ENCODE measurements at places on chromosomes 2 and 18.

- no peak for DNase-seq
These were observed 60.8 kb downstream of the LIMS1 start for GRCh38 chr2:108594982-108595464.

DNA sequence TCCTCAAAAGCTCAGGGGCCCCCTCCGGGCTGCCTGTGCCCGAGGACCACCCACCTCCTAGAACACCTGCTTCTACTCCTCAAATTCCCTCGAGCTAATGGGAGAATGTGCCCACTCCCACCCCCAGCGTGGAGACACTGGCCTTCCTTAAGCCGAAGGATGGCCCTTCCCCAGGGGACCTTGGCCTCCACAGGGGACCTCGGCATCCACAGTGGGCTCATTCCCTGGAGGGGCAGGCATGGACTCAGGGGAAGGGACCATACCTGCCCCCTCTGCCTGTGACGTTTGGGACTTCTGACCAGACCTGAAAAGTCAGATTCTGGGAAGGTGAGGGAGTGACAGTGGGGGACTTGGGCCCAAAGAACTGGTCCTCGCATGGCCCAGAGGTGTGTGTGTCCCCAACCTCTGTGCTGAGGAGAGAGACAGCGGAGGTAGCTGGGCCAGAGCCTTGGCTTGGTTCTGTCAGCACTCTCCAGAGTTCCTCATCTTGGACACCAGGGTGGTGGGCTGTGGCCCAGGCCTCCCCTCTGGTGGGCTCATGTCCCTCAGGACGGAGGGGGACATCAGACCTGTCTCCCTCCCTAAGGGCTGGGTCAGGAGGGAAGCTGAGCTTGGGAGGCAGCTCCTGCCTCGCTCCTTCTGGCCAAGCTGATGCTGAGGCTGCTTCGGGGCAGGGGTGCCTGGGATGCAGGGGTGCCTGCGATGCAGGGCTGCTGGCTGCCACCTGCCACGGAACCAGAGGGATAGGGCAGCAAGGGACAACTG is 240.4 kb downstream of the HAUS1 start:
- DNase-seq, result no peak

GRCh38 chr2:15177103-15177502 is 384.0 kb downstream of the NBAS start:
- peak; percentile 62 for DNase-seq

GRCh38 chr2:68189991-68190784 is 32.5 kb downstream of the PNO1 start:
- DNase-seq, result no peak

GRCh38 chr2:26672112-26672817 is 20.3 kb upstream of the KCNK3 start:
- DNase-seq, result no peak

DNA sequence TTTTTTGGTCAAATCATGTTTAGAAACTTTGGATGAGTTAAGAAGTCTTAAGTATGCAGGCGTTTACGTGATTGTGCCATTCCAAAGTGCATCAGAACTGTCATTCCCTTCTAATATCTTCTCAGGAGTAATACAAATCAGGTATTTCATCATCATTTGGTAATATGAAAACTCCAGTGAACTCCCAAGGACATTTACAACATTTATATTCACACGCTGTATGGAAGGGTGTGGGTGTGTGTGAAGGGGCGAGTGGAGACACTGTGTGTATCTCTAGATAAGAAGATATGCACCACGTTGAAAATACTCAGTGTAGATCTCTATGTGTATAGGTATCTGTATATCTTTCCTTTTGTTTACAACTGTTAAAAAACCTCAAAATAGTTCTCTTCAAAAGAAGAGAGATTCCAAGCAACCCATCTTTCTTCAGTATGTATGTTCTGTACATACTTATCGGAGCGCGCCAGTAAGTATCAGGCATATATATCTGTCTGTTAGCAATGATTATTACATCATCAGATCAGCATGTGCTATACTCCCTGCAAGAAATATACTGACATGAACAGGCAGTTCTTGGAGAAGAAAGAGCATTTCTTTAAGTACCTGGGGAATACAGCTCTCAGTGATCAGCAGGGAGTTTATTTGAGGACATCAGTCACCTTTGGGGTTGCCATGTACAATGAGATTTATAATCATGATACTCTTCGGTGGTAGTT is 29.3 kb downstream of the COX7A2L start:
- DNase-seq, result no peak

GRCh38 chr2:109454765-109455394 is 158.9 kb downstream of the SEPTIN10 start:
- no peak for DNase-seq

- no peak for DNase-seq
These were observed 20.9 kb downstream of the NCK2 start for GRCh38 chr2:105765415-105766299.

DNA sequence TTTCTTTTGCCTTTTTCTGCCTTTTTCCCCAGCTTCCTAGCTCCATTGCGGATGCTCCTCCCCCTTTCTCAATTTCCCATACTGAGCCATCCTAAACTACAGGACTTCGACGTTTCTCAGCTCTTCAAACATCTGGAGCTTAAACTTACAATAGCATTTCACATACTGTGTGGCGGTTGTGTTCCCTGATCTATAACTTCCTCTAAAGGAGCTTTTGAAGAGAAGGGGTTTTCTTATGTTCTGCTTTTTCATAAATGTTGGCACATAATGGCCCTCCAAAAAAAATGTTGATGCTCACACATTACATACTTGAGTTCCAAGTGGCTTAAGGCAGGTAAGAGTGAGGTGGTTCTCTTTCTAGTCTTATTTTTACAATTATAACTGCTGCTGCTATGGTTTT is 87.4 kb downstream of the RNF144A start:
- no peak for DNase-seq

DNA sequence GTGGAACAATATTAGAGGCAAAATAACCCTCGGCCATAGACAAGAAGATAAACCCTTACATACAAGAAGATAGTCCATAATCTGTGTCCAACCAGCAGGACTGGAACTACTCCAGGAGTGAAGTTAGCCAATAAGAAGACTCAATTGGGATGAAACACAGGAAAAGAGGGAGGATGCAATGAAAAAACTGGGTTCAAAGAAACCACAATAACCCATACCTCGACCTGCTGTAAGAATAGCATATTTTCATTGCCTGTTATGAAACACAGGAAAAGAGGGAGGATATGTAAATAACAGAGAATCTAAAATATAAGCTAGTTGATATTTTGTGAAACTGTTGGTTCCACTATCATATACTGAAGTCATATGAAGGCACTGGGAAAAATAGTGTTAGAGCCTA is 87.1 kb upstream of the CSRNP3 start:
- no peak for DNase-seq

- DNase-seq, result no peak
These were observed 32.7 kb downstream of the NCL start for GRCh38 chr2:231431606-231432005.

DNA sequence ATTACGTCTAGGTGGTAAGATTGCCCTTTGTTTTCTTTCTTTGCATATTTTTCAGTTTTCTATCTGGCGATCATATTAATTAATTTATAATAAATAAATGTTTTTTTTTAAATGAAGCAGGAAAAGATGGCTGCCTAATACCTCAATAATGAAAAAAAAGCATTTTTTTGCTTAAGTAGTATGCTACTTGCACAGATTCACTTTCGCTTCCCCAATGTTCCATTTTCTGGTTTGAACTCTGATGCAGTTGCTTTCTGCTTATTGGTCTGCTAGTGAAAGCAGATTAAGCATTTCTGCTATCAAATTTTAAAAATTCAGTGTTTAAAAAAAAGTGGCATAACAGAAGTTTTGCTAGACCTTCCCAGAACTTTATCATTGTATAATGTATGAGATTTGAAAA is 11.9 kb upstream of the TMEM182 start:
- no peak for DNase-seq

GRCh38 chr18:34867520-34867919 is 157.4 kb downstream of the DTNA start:
- no peak for DNase-seq

GRCh38 chr2:27294928-27295327 is 12.7 kb downstream of the TRIM54 start:
- DNase-seq, result no peak

GRCh38 chr2:30927465-30928075 is 120.3 kb upstream of the CAPN13 start:
- DNase-seq, result no peak

GRCh38 chr18:79982736-79983135 is 5.6 kb downstream of the TXNL4A start:
- DNase-seq, result peak; percentile 13

DNA sequence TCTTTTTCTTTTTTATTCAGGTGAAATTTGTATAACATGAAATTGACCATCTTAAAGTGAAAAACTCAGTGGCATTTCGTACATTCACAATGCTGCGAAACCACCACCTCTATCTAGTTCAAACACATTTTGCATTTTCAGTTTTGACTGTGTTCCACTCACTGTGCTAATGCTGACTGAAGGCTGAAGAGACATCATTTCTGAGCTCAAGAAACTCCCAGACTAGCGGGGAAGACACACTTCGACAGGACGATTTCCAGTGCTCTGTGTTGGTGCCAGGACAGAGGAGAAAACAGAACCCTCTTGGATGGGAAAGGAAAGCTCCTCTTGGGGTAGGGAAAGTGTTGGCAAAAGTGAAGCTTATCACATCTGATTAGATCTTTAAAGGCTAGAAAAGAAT is 44.2 kb upstream of the CBLN2 start:
- DNase-seq, result no peak

DNA sequence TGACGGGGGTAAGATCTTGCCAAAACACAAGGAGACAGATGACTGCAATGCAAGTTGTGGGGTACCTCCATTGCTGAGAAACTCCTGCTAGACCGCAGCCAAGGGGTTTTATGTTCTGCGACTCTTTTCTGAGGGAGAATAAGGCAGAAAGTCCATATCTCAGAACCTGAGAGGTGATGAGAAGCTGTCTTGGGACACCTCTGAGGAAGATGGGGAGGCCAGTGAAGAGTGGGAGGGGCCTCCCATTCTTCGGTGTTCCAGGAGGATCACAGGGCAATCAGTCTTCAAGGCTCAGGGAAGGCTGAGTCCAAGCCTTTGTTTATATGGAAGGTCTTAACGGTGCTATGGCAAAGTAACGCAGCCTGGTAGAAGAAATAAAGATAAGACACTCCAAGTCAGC is 18.0 kb downstream of the CYP27A1 start:
- DNase-seq, result no peak

DNA sequence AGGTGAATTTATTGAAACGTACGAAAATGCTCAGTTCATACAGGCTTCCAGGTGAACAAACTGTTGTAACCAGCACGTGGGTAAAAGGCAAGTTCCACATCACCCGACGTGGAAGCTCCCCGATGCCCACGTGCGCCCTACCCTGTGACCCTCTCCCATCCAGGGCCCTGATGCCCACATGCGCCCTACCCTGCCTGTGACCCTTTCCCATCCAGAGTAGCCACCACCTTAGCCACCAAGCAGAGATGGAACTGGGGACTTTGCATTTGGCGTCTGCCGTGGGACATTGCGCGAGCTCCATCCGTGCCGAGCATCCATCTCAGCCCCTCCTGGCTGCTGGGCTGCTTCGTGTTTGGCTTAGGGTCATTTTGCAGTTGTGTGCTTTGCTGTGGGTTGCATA is 37.5 kb downstream of the ANO7 start:
- DNase-seq, result no peak

- peak; percentile 13 for DNase-seq
These were observed 385.7 kb downstream of the HRH4 start for GRCh38 chr18:24846138-24846537.

DNA sequence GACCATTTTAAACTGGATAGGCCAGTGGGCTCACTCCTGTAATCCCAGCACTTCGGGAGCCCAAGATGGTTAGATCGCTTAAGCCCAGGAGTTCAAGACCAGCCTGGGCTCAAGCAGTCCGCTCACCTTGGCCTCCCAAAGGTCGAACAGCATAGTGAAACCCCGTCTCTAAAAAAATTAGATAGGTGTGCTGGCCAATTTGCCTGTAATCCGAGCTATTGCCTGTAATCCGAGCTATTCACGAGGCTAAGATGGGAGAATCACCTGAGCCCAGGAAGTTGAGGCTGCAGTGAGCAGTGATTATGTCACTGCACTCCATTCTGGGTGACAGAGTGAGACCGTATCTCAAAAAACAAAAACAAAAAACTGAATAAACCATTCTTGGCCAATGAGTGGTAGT is 52.6 kb upstream of the EMILIN2 start:
- DNase-seq, result no peak
